ENCODE measurements at places on chromosomes 3 and 15.

GRCh38 chr3:195717416-195717815, 3.4 kb upstream of the MUC20 start:
- DNase-seq = no peak

DNA sequence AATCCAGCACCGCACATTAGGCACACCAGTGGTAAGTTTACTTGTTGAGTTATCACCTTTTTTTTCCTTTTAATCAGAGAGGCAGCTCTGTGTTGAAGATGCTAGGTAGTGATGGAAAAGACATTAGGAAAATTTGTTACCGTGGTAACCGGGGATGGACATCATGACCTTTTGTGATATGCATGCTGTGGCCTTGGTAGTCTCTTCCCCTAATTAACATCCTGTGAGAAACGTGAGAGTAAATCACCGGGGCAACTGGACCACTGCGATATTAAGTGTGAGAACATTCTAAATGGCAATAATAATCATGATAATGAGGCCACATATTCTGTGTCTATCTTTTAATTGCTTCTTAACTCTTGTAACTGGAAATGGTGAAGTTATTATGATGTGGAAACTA, 362.0 kb downstream of the CACNA2D3 start:
- DNase-seq = no peak

DNA sequence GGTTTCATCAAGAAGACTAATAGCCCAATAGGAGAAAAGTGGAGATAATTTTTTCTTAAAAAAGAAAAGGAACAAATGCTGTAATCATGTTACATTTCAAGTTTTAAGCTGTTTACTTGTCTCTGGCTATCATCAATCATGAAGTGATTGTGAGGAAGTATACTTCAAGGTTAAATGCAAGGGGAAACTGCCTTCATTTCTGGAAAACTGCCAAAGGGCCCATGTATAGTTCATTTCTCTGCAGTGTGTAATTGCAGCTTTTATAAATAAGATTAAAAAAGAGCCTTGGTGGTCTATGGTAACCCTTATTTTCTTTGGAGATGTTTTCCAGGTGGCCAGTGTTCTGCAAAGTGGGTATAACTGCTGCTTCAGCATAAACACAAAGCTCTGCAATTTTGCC, 101.9 kb downstream of the GRM7 start:
- DNase-seq = no peak

- no peak for DNase-seq
Observed at GRCh38 chr15:60906146-60906674, 322.9 kb downstream of the RORA start.

- no peak for DNase-seq
Observed at GRCh38 chr3:126816298-126816697, 112.3 kb downstream of the CHCHD6 start.

DNA sequence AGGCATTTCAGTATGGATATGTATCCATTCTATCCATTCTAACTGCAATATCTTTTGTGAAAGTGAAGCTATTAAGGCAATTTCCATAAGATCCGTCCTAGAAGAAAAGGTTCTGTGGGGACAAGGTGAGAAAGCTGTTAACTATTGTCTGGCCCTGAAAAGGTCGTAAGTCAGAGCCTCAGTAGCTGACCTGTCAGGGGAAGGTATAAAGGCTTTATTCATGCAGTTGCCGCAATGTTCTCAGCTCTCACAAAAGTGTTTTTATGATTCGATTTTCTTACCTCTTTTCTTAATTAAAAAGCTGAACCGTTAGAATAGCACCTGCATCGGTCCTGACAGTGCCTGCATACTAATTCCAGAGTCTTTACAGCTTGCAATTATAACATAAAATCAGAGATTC, 24.7 kb downstream of the ZIC4 start:
- no peak for DNase-seq

DNA sequence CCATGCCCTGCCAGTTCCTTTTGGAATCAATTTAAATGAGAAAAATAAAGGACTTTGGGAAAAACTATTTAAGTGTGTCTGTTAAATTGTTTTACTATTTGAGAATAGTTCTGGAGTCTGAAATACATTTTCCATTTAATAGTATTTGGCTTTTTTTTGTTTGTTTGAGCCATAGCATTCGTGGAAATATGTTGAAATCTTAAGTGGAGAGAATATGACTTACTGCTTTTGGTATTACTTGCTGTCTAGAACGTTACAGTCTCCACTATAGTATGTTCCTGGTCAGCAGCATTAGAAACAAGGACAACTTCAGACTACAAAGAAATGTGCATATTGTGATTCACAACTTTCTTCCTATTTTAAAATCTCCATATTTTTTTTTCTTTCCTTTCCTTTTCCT, 179.4 kb downstream of the GHSR start:
- no peak for DNase-seq

DNA sequence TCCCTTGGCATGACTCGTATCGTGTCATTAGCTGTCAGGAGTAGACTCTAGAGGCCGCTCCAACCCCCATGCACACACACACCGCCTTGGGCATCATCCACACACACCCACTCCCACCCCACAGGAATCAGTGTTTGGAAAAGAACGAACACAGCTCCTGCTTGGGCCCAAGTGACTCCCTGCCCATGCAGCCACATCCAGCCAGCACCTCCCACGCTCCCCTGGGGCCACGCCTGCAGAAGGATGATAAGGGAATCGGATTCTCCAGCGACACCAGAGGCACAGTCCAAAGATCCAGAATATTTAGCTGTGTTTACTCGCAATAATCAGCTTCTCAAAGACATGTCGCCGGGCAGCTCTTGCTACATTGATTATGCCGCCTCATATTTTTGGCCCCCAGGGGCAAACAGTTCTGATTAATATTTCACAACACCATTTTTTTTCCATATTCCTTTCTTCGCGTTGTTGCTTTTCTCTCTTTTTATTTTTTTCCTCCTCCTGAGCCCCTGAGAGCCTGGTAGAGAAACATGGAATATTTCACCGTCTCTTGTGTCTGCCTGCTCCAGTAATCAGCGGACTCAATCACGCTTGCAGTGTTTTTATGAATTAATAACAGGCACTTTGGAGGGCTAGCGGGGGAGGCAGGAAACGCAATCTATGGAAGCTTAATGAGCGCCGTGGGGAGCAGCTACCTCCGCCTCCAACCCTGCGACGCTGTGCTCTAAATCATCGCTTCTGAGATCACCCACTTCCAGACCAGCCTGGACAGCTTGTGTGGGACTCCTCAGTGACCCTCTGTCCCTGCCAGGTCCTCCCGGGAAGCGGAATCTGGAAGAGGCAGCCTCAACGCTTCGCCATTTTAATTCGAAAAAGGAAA, 221.4 kb downstream of the TLE3 start:
- DNase-seq = no peak

DNA sequence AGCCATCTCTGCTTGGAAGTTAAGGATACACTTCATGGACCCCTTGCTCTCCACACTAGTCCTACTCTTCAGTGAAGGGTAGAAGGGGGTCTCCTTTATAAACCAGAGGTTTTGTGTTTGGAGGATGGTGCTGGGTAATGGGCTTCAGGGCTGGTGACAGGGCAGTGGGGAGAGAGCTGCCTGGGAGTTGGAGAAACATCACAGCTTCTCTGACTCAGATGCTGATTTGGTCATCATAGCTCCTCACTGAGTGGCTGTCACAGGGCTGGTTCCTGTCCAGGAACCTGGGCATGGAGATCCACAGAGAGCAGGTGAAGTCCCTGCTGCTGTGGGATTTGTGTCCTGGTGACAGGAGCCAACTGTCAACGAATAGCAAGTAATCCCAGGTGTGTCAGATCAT, 333.9 kb upstream of the ATP10A start:
- DNase-seq = no peak

- DNase-seq = no peak
Observed at GRCh38 chr3:122395582-122395981, 11.6 kb downstream of the FAM162A start.

DNA sequence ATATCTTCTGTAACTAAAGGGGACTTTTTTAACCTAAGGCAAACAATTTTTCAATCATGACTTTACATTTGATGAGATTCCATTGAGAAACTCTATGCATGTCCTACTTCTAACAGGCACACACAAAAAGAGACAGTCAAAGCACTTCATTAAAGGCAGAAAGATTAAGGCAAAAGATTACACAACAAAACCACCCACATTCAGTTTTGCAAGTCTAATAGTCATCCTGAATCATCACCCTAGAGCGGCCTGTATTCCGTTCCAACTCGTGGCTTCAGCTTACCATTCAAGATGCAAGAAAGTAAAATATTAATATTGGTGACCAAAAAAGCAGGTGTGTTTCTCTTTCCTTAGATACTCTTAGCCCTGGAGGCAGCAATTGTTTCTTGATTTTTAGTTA, 205.9 kb downstream of the P3H2 start:
- DNase-seq = no peak

DNA sequence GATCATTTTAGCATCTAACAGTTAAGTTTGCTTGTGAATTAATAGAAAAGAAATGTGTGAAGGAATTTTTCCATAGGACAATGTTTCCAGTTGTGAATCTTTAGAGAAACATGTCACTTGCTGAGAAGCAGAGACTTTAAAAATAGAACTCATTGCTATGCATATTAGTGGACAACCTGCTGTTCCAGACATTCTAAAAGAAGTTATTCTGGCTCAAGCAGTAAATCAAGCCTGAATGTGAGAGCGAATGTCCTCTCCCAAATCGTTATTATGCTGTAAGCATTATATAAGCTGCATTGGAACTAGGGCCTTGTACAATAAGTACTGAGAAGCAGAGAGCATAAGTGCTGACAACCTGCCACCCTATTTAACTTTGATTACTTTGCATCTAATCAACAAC, 990.9 kb downstream of the PLOD2 start:
- no peak for DNase-seq

DNA sequence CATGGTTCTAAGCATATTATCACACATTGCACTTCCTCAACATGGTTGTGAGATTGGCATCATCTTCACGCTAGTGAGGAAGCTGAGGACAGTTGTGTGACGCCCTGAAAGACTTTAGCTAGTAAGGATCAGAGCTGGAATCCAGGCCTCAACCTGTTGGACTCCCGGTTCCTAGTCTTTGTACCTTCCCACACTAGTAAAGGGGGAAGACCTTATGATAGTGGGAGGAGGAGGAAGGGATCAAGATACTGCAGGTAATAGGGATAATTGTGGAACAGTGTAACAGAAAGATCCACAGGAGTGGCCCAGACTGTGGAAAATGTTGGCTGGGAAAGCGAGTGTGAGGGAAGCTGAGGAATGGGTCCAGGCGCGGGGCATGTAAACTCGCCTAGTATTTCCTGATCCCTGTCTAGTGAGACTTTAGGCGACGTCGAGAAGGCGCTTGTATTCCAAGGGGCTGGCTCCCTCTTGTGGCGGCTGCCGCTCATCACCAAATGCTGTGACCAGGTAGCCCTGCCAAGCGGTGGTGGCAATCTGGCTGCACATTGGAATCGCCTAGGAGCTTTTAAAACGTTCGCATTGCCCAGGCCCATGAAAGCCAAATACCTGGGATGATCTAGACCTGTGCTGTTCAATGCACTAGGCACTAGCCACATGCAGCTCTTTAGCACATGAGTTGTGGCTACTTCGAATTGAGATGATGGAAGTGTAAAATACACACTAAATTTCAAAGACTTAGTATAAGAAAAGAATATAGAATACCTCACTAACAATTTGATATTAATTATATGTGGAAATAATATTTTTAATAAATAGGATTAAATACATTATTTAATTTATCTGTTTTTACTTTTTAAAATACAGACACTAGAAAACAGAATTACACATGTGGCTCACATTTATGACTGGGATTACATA, 38.8 kb upstream of the CLDN18 start:
- DNase-seq = peak; percentile 83

DNA sequence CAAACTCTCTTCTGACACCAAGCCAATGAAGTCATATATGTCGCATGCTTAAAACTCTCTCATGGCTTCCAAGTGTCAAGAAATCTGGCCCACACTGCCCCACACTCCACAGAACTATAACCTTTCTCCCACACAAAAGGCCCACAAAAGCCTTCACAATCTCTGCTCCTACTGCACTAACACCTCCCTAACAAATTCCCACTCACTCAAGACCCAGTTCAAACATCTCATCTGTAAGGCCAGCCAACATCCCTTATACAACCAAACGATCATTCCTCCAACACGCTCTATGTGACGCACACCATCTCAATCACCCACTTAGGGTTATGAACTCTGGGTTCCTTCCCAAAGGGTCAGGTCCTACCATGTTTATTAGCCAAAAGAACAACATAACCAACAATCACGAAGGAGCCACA, 13.5 kb downstream of the TBC1D2B start:
- DNase-seq = no peak

DNA sequence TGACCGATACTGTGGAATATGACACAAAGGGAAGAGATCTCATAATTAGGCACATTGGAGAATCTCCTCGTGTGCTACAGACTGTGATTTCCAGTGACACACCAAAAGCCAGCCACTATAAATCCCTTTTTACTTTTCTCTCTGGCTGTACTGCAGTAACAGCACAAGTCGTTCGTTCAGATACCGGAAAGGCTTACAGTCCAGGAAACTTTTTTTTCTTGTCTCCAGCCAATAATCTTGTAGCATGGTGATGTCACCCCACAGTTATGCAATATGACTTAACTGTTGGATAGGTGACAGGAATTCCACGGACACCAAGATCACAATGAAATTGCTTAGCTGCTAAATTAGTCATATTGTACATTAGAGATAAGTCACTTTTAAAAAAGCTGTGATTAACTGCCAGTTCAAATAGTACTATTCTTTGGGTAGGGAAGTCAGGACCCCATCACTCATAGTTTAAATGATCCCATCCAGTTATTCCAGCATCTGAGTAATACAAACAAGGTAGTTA, 36.3 kb upstream of the TSC22D2 start:
- DNase-seq = no peak

GRCh38 chr15:86611417-86612040, 531.9 kb downstream of the AGBL1 start:
- no peak for DNase-seq

DNA sequence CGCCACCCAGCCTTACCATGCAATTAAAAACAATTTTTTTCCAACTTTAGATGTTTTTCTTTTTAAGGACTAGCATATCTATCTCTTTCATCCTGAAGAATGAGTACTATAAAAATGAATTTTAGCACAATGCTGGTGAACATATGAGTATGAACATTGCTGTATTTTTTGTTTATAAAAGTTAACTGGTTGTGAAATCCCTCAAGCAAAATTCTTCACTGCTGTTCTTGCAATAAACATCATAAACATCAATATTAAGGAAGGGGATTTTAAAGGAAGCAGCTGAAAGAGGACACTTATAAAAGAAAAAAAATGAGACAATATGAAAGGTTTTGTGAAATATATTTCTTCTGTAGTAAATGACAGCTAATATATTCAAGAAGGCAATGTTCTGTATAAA, 3.0 kb downstream of the PLSCR4 start:
- no peak for DNase-seq

All from aorta (tissue), 5 donors.